Peyer's patch (tissue), 4 donors: ENCODE measurements at places on chromosomes 4 and X. TPM values are rescaled to one million over a fixed set of nuclear protein-coding genes. Genes with fewer than 3 reads are reported as not detected.

DNA sequence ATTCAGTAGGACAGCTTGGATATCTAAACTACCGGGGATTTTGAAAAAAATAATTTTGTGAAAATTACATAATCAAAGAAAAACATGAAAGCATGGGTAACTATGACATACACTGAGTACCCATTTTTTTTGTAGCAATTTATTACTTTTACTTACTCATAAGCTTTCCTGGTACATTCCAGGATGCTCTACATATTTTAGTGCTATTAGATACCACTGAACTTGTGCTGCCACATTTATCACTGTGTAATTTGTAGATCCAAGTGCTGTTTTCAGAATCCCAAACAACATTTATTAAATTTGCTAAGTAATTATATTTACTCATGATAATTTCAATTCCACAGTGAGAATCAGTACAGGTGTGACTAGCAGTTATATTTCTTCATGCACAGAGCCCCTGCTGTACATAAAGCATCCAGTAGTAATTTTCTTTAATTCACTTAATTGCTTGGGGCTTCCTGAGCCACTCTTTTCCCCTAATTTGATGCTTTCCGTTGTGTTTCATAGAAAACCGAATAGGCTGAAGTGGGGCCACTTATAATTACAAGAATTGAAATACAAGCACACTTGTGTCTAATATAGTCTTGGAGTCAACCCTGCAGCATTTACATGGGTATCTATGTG, 2254.4 kb downstream of the ARAP2 start:
- DNase-seq = no peak

DNA sequence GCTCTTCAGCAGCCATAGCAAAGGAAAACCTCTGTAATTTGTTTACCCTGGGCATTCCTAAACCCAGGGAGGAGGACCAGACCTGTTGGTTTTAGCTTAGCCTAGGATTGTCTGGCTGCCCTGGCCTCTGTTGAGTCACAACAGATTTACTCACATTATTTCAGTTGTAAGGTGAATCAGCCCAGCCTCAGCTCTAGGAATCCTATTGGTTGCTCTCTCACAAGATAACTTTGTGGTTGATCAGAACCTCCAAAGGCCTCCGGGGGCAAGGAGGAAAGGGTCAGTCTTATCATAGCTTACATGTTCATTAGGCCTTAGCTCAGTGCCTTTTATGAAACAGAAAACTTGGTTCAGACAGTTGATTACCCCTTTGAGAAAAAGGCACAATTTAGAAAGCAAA, 41.0 kb downstream of the PDK3 start:
- no peak for DNase-seq

GRCh38 chr4:178165251-178165950, 723.2 kb upstream of the AGA start:
- DNase-seq = no peak

- no peak for DNase-seq
These were observed 113.7 kb downstream of the ARAP2 start for GRCh38 chr4:36130641-36131040.

DNA sequence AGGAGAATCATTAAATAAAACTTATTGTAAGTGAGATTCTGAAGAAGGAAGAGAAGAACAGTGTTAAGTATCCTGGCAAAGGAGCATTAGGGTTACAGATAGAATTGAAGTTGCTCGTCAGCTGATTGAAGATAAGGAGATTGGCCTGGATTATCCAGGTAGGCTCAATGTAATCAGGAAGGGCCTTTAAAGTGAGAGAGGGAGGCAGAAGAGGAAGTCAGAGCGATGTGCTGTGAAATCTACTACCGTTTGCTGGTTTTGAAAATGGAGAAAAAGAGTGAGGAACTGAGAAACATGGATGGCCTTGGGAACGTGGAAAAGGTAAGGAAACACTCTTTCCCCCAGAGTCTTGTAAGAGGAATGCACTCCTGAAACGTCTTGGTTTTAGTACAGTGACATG, 245.7 kb downstream of the ANTXR2 start:
- no peak for DNase-seq

- no peak for DNase-seq
These were observed 563.1 kb upstream of the FRG1 start for GRCh38 chr4:189377569-189377968.

DNA sequence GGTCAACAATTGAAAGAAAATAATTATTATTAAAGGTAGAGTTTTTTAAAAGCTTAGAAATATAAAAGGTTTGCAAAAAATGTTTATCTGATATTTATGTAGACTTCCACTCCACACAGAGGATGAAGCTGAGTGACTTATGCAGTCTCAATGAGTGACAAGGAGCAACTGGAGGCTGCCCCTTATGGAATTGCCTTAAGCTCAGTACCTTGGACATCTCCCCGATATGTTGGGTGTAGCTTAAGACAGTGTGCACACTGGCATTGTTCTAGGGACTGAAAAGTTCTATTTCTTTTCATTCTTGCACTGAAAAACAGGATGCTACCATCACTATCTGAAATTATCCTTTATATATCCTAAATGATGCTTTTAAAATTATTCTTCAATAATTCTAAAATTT, 292.1 kb downstream of the PRDM5 start:
- no peak for DNase-seq

DNA sequence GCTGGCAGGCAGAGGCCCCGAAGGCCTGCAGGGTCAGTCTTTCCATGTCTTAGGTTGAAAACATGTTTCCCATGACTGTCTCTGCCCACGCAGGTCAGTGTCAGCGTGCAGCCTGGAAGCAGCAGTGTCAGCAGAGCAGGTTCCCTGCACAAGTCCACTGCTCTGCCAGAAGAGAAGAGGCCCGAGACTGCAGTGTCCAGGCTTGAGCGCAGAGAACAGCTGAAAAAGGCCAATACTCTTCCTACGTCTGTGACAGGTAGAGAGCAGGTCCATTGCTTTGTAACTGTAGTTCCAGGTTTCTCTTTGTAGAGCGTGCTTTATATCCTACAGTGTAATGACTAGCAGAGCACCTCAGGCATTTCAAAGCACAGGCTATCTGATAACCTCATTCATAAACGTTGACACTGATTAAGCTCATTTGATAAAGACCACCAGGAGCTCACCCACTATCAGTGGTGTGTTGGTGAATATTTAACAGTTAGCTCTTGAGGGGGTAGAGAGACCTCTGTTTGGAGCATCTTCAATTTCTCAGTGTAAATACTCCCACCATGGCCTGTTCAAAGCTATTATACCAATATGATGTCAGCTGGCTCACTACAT, 63.2 kb downstream of the AASDH start:
- no peak for DNase-seq

GRCh38 chr4:99724067-99724466, 66.4 kb upstream of the C4orf54 start:
- DNase-seq = no peak

- no peak for DNase-seq
These were observed 536.2 kb downstream of the MID1IP1 start for GRCh38 chrX:39337451-39337850.

- DNase-seq = no peak
These were observed 28.5 kb downstream of the UTP14A start for GRCh38 chrX:129934461-129934860.

- no peak for DNase-seq
These were observed 58.9 kb upstream of the BCOR start for GRCh38 chrX:40156470-40157227.

DNA sequence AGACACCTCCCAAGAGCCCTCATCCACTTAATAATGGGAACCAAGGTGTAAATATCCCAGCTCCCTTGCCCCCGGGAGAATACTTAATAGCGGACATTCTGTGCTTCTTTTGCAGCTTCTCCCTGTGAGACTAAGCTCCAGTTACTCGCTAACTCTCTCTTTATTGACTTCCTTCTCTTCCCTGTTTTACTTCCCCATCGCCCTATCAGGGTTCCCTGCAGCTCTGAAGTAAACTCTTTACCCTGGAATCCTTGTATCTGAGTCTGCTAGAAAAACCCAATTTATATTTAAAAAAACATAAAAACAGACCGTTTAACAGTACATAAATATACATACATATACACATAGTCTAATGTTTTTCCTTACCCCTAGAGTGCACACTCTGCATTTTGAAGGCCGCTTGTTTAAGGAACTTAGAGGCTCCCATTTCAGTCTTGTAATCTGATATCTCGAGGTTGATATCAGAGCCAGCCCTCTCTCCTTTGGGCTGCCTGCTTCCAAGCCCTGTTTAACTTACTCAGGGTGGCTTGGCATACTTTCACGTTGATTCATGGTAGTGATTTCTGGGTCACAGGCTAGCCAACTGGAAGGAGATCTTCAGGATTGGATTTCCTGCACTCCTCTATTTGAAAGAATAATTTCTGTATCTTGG, 177.4 kb upstream of the SCML1 start:
- no peak for DNase-seq

DNA sequence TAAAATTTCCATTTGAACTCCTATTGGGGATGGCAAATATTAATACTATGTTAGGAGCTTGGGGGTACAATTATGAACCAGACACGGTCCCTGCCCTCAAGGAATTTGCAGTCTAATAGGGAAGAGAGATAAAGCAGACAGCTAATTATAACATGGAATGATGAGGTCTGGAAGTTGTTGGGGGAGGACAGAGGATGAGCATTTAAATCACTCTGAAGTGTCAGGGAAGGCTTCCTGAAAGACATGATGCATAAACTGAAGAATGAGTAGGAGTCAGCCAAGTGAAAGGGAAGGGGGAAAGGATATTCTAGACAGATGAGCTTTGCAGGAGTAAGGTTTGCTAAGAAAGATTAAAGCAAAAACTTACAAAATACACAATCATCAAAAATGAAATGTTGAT, 15.9 kb downstream of the PLAC1 start:
- DNase-seq = no peak

GRCh38 chr4:119244832-119245231, 32.3 kb downstream of the USP53 start:
- no peak for DNase-seq

DNA sequence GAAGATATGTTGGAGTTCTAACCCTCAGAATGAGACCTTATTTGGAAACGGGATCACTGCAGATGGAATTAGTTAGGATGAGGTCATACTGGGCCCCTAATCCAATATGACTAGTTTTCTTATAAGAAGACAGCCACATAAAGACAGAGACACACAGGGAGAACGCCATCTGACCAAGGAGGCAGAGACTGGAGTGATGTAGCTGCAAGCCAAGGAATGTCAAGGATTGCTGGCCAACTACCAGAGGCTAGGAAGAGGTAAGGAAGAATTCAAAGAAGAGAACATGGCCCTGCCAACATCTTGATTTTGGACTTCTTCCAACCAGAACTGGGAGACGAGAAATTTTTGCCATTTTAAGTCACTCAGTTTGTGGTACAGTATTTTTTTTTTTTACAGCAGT, 152.8 kb upstream of the DIPK2B start:
- no peak for DNase-seq

- no peak for DNase-seq
These were observed 208.4 kb downstream of the DCLK2 start for GRCh38 chr4:150286656-150287055.

DNA sequence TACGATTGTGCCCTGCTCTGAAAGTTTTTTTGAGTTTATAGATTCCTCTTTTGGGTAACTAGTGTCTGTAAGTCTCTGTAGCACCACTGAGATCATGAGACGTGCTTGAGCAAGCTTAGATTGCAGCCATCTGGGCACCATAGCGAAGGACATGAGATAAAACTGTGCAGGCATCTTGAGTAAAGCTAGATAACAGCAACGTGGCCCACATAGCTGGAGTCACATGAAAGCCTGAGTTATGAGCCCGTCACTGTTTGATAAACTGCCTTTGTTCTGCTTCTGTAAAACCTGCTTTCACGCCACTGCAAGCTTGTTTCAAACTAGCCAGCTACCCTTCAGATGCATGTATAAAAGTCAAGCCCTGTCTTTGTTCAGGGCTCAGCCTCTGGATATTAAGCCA, 359.1 kb upstream of the CXorf51A start:
- DNase-seq = no peak

- no peak for DNase-seq
These were observed 336.1 kb upstream of the BOD1L1 start for GRCh38 chr4:13963601-13964000.

- no peak for DNase-seq
These were observed 73.0 kb downstream of the FAT4 start for GRCh38 chr4:125387770-125388169.

DNA sequence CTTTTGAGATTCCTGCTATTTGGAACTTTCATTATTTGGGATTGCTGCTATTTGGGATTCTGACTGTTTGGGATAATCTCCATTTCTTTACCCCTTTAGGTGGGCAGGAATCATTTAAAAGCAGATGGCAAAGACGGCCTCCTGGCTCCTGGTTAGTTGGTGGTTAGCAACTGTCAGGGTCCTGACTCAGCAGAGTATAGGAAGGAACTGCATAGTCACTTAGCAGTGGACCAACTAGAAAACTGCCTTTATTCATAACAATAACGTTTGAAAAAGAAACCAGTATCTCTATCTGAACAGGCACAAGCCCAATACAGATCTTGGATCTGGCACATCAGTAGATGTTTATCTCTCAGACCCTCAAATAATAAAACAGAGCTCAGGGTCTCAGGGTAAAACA, 469.7 kb upstream of the FGF16 start:
- no peak for DNase-seq

GRCh38 chr4:181331214-181331613, 912.0 kb upstream of the TENM3 start:
- DNase-seq = no peak

- no peak for DNase-seq
These were observed 7.0 kb upstream of the TRPC5OS start for GRCh38 chrX:111868726-111869638.

- DNase-seq = no peak
These were observed 30.4 kb downstream of the COX7B2 start for GRCh38 chr4:46878641-46879040.

DNA sequence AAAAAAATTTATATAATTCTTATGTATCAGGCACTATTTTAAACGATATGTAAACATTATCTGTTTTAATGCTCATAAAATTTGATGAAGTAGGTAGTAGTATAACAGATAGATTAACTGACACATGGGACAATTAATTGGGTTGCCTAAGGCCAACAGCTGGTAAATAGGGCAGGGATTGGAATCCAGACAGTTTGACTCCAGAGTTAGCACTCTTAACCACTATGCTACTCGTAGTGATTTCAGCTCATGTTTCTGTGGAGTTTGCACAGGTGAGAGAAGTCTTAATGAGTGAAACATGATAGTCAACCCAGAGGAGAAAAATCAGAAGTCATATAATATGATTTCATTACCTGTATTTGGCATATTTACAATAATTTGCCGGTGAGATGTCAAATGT, 126.0 kb upstream of the WDFY3 start:
- DNase-seq = no peak

DNA sequence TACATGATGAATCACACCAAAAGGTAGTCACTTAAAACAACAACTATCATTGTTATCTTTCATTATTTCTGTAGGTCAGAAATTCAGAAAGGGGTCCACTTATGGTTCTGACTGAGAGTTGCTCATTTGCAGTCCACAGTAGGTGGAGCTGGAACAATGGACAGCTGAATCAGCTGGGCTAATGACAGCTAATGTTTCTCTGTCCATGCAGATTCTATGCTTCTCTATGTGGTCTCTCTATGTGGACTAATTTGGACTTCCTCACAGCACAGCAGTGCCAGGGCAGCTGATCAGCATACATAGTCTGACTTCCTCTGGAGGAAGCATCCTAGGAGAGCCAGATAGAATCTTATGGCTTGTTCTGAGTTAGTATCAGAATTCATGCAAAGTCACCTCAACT, 131.7 kb upstream of the INTU start:
- no peak for DNase-seq

The HSFX2 gene
- not detected for total RNA-seq

The TRIM2 gene
- 158 TPM for total RNA-seq

The LETM1 gene
- total RNA-seq = 151 TPM

The TMEM156 gene
- total RNA-seq = 14.9 TPM

The DUSP21 gene
- total RNA-seq = not detected

The PAGE2B gene
- not detected for total RNA-seq

The CFAP47 gene
- not detected for total RNA-seq

The SPANXA2 gene
- not detected for total RNA-seq

The MAGEB2 gene
- total RNA-seq = not detected
